ENCODE measurements at places on chromosomes 5 and 9.

- no peak for DNase-seq
These were observed 89.5 kb upstream of the SLC1A1 start for GRCh38 chr9:4400731-4401130.

- DNase-seq: no peak
These were observed 21.6 kb downstream of the AMBP start for GRCh38 chr9:114056527-114056926.

GRCh38 chr5:160366230-160366629, 4.2 kb downstream of the C1QTNF2 start:
- no peak for DNase-seq

- DNase-seq: no peak
These were observed 41.2 kb upstream of the COL5A1 start for GRCh38 chr9:134600371-134600770.

DNA sequence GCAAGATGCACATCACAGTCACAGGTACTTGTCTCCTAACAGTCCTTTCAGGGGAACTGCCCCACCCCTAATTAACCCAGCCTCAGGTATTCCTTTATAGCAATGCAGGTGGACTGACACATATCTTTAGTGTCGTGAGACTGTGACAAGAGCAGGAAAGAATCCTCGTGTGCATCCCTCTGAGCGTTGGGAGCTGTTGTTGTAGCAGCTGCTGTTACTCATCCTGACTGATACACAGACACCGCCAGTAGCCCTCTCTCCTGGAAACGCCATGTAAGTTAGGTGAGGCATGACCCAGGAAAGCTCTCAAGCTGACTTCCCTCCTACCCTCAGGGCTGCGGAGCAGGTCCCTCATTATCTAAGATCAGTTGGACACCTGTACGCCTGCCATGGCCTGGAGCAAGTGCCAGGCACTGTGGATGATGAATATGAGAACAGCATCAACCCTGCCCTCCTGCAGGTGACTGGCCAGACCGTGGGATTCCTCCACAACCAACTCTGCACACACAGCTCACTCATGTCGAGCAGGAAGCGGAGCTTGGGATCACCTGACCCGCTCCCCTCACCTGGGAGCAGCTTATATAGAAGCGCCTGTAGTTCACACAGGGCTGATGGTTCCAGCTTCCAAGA, 10.2 kb upstream of the LCN15 start:
- no peak for DNase-seq

GRCh38 chr5:141680751-141681201, 1.3 kb downstream of the ARAP3 start:
- DNase-seq: no peak

GRCh38 chr9:99029083-99029645, 75.7 kb upstream of the TGFBR1 start:
- DNase-seq: no peak

GRCh38 chr5:175892015-175892800, 20.8 kb downstream of the CPLX2 start:
- no peak for DNase-seq

DNA sequence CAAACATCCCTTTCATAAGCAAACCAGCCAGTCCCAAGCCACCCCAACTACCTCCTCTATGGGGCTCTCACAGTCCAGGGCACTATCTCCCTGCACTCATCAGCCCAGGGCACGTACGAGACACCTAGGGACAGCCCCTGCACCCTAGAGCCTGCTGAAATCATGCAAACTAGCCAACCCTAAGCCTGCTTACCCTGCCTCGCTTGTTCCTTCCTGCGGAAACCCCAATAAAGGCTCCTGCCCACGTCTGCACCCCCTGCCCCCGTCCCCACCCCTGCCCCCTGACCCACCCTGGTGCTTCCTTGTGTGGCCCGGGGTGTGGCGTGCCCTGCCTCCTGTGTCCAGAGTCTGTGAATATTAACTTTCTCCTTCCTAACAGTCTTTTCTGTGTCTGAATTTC, 135.9 kb downstream of the GADD45G start:
- no peak for DNase-seq

DNA sequence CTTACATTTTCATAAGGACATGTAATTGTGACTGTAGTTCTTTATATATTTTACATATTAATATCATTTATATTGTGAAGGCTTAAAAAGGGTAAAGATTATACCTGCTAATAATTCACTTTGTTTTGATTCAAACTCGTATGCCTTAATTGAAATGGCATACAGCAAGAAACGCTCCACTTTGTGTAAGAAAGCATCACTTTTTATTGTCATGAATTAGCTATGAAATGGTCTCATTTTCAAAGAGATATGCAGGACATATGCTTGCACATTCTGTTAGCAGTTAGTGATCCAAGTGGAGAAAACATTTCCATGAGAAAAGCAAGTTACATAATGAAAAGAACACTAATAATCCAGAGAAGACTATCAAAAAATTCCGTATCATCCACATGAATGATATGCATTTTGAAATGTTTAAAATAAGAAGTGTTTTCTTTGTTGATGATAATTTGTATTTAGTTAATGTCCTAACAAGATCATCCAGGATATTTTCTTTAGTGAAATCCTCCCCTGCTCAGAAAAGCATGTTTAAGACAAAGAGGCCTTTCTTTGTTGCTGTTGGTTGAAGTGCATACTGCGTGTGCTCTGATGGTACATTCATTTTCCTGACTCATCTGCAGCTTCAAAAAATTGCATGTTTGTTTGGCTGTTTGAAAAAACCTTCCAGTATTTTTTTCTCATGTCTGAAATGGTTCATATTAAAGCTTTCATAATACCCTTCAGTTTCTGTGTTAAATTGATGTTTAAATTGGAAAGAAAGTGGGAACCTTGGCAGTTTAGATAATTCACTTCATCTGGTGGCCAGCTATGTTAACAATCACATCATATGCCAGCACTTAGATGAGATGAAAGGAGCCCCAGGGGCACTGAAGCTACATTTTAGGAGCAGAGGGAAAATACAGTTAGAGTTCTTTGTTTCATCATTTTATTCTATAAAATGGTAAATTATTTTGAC, 242.2 kb downstream of the CSNK1G3 start:
- DNase-seq: no peak

GRCh38 chr9:26856413-26857032, 36.1 kb downstream of the CAAP1 start:
- DNase-seq: peak; percentile 17

GRCh38 chr5:15717001-15717400, 217.0 kb downstream of the FBXL7 start:
- no peak for DNase-seq

- no peak for DNase-seq
These were observed 285.8 kb downstream of the CAAP1 start for GRCh38 chr9:26606756-26607155.

GRCh38 chr5:140996060-140996459, 29.8 kb downstream of the PCDHAC2 start:
- no peak for DNase-seq

DNA sequence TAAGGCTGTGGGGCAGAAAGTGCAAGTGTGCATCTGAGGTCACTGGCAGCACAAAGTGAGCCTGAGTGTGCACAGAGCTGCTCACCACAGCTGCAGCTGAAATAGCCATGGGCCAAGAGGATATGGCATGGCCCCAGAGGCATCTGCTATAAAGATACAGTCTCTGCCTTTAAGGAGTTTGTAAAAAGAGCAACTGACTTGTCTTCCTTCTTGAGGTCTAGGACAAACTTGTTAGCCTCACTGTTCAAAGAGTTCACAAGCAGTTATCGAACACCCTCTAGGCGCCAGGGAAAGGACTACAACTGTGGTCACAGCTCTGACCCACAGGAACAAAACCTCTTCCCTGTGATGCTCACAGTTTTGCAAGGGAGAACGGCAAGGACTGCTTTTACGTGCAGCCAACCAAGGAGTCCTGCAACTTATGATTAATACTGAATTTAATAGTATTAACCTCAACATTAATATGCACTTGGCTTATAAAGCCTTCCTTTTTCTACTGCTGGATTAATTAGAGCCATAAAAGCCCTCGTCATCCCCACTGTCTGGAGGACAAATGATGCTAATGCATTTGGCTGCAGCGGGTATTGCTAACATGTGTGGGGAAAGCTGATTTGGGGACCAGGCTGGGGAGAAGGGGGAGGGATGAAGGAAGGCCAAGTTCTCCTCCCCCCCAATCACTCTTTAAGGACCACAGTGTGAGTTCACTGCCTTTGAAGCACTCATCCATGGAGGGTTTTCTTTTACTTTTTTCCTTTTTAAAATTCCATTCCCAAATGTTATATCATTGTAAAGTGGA, 189.8 kb upstream of the TRIM32 start:
- no peak for DNase-seq

- no peak for DNase-seq
These were observed 3.2 kb downstream of the NEURL1B start for GRCh38 chr5:172644266-172644665.

- peak; percentile 14 for DNase-seq
These were observed 70.1 kb upstream of the SPATA31E1 start for GRCh38 chr9:87812375-87813118.

GRCh38 chr9:119148855-119149254, 220.4 kb downstream of the BRINP1 start:
- no peak for DNase-seq

GRCh38 chr5:149559706-149560105, 8.5 kb upstream of the CSNK1A1 start:
- no peak for DNase-seq

DNA sequence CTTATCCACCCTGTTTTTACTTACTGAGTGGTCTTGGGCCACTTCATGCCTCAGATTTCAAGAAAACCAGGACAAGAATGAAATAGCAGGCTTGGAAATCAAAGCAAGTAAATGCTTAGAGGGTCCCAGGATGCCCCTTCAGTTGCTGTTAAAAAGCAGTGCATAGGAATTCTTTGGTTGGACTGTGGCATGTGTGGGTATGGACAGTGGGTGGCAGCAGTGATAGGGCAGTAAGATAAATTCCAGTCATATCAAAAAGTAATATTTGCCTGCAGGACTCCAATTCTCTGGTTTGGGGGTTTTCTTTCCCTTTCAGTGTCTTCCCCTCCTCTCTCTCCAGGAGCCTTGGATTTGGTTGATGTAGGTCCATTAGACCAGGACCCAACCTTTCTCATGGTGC, 306.7 kb upstream of the CLINT1 start:
- no peak for DNase-seq

GRCh38 chr9:126261584-126262356, 64.9 kb upstream of the MVB12B start:
- no peak for DNase-seq

- DNase-seq: no peak
These were observed 286.7 kb upstream of the IL12B start for GRCh38 chr5:159616952-159617351.
